ENCODE measurements at places on chromosomes 2 and 18.

GRCh38 chr2:238420442-238420841 lies 6.3 kb upstream of the ASB1 start:
- no peak for DNase-seq

GRCh38 chr2:43430489-43430888 lies 165.3 kb downstream of the THADA start:
- no peak for DNase-seq

DNA sequence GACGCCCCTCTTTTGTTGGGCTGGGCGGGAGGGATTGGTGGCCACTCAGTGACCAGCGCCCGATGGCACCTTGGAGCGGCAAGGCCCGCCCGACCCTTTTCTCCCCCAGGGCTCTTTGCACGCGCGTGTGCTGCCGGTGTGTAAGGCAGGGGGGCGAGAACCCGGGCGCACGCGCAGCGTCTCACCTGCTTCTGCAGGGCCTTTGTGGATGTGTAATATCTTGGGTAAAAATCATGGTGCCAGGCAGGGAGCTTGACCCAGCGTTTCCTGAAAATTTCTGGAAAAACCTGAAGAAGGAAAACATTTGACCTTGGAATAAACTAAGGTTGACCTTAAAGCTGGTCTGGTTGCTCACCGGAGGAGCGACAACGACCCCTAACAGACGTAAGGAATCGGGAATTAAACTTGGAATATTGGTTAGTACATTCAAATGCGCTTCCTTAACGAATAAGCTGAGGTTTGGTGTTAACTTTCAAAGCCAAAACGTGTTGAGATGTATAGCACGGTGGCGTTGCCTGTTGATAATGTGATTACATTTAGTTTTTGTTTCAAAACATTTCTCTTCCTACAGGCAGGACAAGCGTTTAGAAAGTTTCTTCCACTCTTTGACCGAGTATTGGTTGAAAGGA lies 438 bp downstream of the HSPE1 start:
- DNase-seq = no peak

DNA sequence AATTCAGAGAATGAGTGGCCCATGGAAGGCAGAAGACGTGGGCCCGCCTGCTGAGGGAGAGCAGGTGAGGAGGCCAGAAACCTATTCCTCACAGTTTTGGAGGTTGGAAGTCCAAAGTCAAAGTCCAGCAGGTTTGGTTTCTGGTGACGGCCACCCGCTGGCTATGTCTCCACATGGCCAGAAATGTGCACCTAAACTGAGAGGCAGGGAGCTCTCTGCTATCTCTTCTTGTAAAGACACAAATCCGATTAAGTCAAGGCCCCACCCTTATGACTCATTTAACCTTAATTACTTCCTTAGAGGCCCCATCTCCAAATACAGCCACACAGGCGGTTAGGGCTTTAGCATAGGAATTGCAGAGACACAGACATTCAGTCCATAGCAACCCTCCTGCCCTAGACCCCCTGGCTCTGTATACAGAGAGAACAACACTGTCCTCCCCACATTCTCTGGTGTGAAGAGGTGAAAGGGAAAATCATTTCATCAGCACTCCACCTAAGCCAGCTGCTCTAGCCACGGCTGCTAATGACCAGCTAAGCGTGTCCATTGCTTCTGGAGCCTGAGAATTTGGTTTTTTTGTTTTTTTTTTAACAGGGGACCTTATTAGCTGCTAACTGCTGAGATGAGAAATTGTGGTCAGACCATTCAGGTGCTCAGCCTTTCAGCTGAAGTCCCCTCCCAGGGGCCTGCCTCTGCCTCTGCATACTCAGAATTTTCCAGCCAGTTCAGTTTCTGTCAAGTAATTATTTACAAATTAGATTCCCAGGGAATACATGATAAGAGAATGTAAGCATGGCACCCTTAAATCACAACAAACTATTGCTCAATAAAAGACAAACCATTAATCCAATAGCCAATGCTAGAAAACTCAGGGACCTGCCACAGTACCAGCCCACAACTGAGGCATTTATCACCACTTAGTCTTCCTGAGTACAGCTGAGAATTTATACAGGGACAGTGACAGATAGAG lies 368.7 kb upstream of the ID2 start:
- no peak for DNase-seq
